Amygdala (tissue), 56 donors: ENCODE measurements at places on chromosomes 7 and 10.

DNA sequence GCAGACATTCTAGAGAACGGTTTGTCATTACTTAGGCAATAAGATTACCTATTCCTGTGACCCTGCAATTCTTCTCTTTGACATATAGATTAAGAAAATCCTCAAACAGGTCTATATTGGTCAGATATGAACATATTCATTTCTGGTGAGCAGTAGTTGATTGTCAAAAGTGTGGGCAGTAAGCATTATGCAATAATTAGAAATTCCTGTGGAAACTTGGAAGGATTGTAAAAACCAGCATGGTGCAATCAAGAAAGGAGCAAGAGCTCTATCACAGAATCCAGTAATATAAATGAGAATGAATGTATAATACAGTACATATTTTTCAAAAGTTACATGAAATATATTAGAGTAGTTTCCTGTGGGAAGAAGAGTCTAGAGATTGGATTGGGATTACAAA, 406.5 kb downstream of the SUGCT start:
- no peak for DNase-seq

DNA sequence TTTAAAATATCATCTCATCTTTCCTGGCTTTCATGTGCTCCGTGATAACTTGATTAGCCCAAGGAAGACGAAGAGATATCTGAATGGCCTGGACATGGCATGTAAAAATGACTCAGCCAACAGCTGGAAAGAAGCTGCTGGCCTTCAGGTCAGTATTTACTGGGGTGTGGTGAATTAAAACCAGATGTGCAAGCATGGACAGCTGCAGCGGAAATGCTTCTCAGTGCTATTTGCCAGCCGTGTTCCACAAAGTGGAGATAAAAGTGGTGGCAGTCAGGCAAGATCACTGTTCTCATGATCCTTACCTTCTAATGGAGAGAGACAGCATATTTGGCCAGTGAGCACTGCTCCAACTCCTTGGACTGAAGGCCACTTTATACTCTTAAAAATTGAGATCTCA, 203.1 kb upstream of the VSTM2A start:
- no peak for DNase-seq

DNA sequence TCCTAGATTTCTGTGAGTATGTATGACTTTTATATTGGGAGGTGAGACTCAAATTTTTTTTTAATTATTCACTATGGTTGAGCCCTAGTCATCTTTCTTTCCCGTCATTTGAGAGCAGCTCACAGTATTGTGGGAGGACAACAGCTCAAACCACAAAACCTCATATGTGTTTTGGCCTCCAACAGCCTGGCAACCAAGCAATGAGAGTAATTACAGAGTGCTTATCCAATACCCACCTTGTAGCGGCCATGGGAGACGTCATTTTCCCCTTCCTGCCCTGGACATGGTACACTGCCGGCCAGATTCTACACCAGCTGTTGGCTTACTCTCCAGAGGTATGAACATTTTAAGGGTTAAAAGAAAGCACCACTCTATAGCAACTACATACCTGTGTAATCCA, 49.1 kb downstream of the DOCK4 start:
- no peak for DNase-seq

DNA sequence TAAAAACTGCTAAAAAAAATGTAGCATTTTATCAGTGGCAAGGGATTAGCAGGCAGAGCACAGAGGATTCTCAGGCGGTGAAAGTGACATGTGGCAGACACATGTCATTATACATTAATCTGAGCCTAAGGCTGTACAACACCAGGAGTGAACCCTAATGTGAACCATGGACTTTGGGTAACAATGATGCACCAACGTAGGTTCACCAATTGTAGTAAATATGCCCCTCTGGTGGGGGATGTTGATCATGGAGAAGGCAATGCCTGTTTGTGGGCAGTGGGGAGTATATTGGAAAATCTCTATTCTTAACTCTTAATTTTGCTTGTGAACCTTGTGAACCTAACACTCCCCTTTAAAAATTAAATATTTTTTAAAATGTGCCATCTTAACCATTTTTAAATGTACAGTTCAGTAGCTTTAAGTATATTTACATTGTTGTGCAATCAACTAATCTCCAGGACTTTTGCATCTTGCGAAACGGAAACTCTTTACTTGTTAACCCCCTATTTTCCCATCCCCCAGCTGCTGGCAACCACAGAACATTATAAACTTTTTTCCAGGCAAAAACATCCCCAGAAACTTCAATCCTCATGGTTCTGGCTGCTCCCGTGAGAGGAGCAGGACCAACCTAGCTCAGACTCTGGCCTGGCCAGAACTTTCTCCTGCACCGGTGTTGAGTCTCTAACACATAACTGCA, 29.9 kb downstream of the LRRC20 start:
- DNase-seq: no peak

DNA sequence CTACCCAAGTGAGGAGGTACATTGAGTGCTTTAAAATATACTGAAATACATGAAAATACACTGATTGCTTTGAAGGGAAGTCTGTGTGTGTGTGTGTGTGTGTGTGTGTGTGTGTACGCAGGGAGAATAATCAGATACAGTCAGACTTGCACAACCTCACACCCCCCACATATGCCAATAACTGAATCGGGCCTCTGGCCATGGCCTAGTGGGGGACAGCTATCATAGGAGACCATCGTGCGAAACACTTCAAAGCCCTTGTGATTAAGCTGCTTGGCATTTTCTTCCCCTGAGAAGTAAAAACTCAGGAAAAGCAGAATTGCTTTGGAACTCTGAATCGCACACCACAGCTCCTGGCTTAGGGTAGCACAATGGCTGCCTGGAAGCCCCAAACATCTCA, 135.1 kb downstream of the C10orf105 start:
- DNase-seq: no peak

DNA sequence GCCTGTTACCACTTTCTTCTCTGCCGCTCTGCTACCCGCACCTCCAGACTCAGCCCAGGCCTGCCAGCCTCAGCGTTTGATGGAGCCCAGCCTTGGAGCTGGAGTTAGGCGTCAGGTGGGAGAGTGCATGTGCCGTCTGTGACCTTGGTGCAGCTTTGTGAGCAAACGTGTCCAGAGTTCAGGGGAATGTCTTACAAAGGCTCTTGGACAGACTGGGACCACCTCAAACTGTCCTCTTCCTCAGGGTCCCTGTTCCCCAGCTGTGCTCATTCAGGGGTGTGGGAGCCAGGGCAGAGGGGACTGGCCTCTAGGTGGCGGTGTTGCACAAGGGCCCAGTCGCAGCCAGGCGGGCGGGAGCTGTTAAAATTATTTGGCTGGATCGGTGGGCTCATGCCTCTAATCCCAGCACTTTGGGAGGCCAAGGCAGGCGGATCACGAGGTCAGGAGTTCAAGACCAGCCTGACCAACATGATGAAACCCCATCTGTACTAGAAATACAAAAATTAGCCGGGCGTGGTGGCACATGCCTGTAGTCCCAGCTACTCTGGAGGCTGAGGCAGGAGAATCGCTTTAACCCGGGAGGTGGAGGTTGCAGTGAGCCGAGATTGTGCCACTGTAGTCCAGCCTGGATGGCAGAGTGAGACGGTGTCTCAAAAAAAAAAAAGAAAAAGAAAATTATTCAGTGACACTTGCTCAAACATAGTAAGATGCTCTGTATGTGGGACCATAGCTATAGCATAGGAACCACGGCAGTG, 89.2 kb downstream of the ADCY1 start:
- DNase-seq: peak; percentile 14

GRCh38 chr7:140059273-140060242, 3.2 kb downstream of the PARP12 start:
- DNase-seq: no peak

DNA sequence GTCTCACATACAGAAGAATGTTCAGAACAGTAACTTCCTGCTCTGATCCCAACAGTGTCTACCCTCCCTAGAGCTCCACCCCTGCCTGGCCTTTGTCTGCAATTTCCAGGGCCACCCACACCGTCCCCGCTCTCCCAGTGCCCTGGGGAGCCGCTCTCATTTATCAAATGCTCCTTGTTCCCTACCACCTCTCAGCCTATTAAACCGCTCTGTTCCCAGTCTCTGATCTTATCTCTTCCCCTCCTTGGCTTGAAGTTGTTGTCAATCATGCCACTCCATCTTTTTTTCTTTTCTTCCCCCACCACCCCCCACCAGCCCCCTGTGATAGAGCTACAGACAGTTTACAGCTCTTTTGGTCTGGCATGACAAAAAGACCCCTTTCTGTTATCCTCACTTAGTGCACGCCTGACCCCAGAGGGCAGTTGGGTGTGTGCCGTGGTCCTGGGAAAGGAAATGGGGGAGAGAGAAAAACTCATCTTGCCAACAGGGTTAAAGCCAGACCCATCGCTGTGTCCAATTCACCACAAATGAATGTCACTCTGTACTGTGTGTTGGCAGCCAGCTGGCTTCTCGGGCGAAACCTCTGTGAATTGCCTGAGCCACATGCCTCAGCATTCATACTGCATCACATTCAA, 28.8 kb upstream of the HECTD2 start:
- no peak for DNase-seq

DNA sequence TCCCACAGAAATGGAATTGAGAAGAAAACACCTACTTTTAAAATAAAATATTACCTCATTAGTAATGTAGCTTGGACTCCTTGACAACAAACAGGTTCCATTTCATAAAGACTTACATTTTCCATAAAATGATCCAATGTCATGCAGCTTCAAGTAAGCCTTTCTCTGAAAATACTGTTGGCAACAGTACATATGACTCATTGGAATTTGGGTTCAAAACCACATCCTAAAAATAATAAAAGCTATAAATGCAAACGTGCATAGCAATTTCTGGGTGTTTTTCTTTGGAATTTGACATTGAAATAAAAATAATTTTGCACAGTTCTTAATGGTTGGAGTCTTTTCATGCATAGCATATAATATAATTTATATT, 47.9 kb downstream of the FHIP2A start:
- DNase-seq: no peak

- no peak for DNase-seq
Measured at GRCh38 chr7:13708670-13709069, 280.8 kb downstream of the ETV1 start.

GRCh38 chr7:73451780-73452398, 18.3 kb downstream of the FZD9 start:
- no peak for DNase-seq

- DNase-seq: no peak
Measured at GRCh38 chr7:2507917-2508306, 11.7 kb upstream of the LFNG start.

DNA sequence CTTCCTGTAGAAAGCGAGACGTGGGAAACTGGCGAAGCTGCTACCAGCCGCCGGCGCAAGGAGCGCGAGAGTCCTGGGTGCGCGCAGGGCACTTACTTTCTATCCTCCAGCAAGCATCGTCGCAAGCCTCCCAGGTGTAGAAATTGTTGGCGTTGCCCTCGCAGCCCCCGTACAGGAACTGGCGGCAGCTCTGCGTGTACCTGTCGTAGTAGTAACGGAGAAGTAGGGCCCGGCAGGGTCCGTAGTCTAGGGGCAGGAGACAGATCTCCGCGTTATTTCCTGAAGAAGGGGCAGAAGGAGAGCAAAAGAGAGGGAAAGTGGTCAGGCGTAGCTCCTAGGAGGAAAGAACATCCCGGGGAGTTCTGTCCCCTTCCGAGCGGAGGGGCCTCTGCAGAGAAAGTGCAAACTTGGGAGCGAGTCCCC, 501 bp downstream of the TFPI2 start:
- DNase-seq: no peak

- no peak for DNase-seq
Measured at GRCh38 chr10:79948976-79949722, at the start of gene SFTPD. Gene SFTPD (minus strand): TSS chr10:79949105. CDS start chr10:79946659, 2,446 bp downstream.

- DNase-seq: no peak
Measured at GRCh38 chr7:17665029-17665428, 275.3 kb downstream of the SNX13 start.

DNA sequence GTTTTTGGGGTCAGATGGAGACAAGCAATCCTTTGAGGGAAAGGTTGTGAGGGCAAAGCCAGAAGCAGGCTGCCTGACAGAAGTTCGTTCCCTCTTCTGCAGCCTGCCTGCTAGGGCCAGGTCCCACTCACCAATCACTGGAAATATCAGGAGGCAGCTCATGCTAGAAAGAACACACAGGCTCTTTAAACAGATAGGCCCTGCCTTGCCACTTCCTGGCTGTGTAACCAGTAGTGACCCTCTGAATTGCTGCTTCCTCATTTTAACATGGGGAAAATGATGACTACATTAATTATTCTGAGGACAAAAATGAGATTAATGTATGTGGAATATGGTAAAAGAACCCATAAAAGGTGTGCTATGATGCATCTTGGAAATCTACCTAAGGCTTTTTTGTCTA, 50.5 kb upstream of the MRLN start:
- no peak for DNase-seq

DNA sequence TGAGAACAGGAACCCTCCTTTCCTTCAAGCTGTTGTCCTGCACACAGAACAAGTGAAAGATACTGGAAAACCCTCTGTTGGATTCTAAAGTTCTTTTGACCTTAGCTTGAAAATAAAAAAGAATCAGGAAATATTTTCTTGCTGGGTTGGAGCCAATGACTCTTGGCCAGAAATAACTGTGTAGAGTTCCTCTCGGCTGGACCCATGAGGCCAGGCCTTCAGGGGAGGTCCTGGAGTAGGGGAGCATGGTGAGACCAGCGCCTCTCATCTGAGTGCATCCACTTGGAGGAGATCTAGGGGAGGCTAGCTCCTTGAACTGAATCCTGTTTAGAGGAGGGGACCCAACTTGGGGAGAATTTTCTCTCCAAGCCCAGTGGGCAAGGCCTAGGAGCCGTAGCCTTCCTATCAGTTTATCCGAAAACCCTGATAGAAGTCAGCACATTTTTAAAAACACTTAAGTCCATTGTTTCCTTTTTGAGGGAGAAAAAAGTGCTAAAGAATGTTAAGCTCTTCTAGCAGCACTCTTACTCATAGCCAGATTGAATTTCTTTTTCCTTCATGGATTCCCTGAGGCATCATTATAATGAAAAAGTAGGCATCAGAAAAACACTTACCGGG, 635.7 kb upstream of the ANKRD30A start:
- no peak for DNase-seq

GRCh38 chr10:15482156-15482555, 111.1 kb upstream of the FAM171A1 start:
- DNase-seq: no peak

GRCh38 chr7:139084709-139085108, 24.8 kb downstream of the ZC3HAV1 start:
- DNase-seq: no peak

GRCh38 chr10:74460812-74461211, 309.8 kb downstream of the ADK start:
- no peak for DNase-seq

GRCh38 chr10:61779950-61780659, 117.4 kb downstream of the CABCOCO1 start:
- no peak for DNase-seq

- DNase-seq: no peak
Measured at GRCh38 chr7:113204415-113204814, 86.1 kb upstream of the SMIM30 start.

DNA sequence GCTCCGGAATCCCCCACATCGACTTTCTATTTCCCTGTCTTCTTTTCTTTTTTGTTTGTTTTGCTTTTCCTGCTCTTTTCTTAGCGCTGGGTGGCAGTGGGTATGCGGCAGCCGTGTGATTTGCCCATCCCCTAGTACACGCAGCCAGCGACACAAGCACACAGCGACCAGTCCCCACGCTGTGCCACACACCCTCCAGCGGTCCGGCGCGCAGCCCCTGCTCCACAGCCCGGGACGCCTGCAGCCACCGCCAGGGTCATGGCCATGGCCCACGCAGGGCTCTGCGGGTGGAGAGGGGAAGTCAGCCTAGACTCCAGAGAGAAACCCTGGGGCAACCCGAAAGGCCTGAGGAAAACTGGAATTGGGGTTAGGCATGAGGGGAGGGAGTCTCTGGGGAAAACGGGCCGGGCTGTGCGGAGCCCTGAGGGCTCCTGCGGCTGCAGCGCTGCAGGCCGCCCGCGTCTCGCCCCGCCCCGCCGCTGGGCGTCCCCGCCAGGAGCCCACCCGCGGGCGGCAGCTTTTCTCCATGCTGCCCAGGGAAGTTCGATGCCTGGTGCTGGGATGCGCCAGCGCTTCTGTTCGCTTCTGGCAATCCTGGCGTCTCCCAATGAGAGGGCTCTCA, 2.5 kb downstream of the CHRM2 start:
- DNase-seq: no peak
